ENCODE measurements at places on chromosomes 4 and X.

- peak; percentile 31 for DNase-seq
These were observed 44.3 kb downstream of the NYX start for GRCh38 chrX:41491267-41492004.

GRCh38 chr4:85607624-85608023 is 132.7 kb downstream of the ARHGAP24 start:
- no peak for DNase-seq

DNA sequence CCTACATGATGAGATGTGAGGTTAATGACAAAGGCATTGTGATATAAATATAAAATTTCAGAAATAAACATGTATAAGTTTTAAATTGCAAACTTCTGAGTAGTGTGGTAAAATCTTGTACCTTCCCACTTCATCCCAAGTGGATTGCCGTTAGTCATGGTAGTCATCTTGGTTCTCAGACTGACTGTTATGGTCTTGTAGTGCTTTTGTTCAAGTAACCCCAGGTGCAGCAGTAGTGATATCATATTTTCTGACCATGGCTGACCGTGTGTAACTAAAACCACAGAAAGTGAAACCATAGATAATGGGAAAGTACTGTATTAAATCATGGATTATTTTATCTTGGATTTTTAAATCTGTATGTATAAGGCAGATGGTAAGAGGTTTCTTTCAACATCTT is 74.8 kb upstream of the SLIT2 start:
- DNase-seq: no peak

GRCh38 chrX:46575991-46576392 is 2.4 kb downstream of the CHST7 start:
- DNase-seq: no peak

GRCh38 chr4:76997532-76997931 is 48.0 kb downstream of the SEPTIN11 start:
- no peak for DNase-seq

DNA sequence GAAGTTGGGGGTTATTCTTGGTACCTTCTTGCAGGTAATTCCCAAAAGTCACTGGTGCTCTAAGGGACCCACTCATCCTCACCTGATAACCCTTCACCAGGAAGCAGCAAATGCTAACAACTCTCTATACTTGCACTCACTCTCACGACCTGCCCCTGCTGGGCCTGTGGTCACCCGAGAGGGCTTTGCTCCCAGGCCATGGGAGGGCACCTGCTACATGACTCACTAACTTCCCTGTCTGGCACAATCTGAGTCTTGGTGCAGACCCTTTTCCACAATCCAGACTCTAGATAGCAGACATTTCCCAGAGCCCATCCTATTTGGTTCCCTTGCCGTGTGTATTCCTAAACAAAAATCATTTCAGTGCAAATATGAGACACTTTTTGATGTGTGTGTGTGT is 403.8 kb upstream of the FAT1 start:
- DNase-seq: no peak

GRCh38 chrX:16528620-16529019 is 121.3 kb upstream of the S100G start:
- DNase-seq: no peak

GRCh38 chr4:8908206-8908893 is 36.7 kb upstream of the HMX1 start:
- DNase-seq: no peak

DNA sequence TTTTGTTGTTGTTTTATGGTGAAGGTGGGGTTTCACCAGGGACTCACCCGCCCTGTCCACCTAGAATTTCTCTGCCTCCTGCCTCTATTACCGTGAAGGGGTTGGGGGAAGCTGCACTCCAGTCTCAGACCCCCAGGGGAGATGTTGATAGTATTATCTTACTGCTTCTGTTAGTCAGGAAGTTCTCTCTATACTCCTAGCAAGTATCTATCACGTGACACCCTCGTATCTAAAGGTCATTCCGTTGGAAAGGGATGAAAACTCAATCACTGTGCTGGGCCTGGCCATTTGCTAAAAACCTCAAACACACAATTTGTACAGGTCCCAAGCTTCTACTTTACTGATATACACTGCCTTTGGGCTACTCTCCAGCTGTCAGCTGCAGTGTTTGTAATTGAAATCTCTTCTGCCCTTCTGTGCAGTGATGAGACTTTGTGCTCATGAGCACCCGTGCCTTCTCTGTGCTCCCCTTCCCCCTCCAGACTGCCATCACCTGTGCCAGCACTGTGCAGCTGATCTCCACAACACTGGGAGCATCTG is 188.5 kb upstream of the ANXA3 start:
- no peak for DNase-seq

GRCh38 chrX:44871931-44872820 is 812 bp upstream of the KDM6A start:
- no peak for DNase-seq

DNA sequence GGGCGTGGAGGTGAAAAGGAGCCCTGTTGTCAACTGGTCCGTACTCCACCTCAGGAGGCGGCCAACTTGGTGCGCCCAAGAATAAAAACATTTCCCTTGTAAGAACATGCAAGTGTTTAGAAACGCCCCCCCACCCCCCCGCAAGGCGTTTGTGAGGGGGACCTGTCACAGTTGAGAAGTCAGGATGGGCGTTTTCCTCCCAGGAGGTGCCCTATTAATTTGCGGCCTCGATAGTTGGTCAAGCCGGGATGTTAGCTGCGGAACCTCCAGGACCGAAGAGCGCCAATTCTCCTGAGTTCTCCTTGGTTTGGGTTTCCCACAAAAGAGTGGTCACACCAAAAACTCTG is 651 bp upstream of the SAP30 start:
- DNase-seq: peak; percentile 67

- DNase-seq: no peak
These were observed 14.6 kb downstream of the SMIM31 start for GRCh38 chr4:164768516-164768915.

DNA sequence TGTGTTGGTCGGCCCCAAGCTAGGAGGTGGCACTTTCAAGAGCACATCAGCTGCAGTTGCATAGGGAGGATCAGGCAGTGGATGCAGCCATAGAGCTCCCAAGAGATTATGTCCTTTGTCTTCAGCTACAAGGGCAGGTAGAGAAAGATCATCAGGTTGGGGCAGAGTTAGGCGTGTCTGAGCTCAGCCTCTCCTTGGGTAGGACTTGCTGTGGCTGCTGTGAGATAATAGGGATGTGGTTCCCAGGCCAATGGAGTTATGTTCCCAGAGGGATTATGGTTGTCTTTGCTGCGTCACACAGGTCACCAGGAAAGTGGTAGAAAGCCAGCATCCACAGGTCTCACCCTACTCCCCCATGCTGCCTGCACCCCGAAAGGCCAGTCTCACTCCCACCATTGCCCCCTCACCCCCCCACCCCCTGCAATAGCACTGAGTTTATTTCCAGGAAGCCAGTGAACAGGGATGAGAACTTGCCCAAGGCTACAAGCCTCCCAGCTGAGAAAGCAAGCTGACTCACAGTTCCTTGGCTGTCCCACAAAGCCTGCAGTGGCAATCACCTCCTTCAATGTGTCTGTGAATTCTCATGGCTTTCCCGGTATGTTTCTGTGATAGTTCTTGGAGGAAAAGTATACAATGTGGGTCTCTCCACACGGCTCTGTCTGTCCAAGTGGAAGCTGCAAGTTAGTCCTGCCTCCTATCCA is 148.4 kb downstream of the STPG2 start:
- no peak for DNase-seq

GRCh38 chr4:20684852-20685763 is 15.2 kb upstream of the PACRGL start:
- DNase-seq: no peak

DNA sequence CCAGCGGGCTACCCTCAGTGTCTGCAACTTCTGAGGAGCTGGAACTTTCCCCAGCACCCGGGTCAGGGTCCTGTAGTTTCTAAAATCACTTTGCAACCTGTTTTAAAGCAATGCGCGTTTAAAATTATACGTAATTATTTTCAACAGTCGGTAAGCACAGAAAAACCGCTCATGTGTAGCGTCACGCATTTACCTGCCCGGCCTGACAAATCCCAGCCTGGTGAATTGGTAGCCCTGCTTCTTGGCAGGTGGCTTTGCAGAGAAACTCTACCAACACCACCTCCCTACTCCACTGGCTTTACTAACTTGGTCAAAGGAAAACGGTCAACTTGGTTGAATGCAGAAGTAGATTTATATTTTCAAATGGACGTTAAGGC is 640 bp downstream of the BANK1 start:
- DNase-seq: no peak

DNA sequence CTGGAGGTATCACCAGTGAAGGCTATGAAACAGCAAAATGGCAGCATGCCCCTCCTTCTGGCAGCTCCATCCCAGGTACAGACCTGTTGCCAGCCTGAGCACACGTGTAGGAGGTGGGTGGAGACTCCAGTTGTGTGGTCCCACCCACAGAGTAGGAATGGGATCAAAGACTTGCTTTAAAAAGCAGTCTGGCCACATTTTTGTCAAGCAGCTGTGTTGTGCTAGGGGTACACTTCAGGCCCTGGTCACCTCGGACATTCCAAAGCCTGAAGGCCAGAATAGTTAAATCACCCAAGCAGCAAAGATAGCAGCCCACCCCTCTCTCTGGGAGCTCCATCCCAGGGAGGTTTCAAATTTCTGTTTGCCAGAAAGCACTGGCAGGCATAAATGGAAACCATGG is 20.3 kb upstream of the AMBN start:
- DNase-seq: no peak

GRCh38 chrX:24169211-24169610 is 19.7 kb downstream of the ZFX start:
- DNase-seq: no peak

- no peak for DNase-seq
These were observed 16.5 kb downstream of the FGFRL1 start for GRCh38 chr4:1027915-1028238.

DNA sequence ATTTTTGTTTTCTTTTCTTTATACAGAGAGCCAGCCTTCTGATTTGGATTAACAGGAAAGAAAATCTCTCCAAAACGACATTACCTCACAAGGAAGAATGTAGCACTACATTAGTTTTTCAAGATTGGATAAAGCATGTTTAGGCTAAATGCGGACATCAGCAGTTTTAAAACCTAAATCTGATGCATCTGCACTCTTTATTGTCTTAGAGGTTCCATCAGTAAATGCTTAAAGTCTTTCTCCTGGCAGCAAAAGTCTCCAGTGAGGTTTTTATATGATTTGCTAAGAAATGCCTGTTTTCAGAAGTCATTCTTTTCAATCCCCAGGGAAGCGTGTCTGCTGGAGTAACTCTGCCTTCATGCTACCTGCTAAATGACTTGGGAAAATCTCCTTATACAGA is 912.9 kb upstream of the INTU start:
- DNase-seq: no peak

- no peak for DNase-seq
These were observed 2182.9 kb upstream of the TENM3 start for GRCh38 chr4:180060159-180060889.

- DNase-seq: no peak
These were observed 2.6 kb upstream of the PRPS1 start for GRCh38 chrX:107625739-107626138.

DNA sequence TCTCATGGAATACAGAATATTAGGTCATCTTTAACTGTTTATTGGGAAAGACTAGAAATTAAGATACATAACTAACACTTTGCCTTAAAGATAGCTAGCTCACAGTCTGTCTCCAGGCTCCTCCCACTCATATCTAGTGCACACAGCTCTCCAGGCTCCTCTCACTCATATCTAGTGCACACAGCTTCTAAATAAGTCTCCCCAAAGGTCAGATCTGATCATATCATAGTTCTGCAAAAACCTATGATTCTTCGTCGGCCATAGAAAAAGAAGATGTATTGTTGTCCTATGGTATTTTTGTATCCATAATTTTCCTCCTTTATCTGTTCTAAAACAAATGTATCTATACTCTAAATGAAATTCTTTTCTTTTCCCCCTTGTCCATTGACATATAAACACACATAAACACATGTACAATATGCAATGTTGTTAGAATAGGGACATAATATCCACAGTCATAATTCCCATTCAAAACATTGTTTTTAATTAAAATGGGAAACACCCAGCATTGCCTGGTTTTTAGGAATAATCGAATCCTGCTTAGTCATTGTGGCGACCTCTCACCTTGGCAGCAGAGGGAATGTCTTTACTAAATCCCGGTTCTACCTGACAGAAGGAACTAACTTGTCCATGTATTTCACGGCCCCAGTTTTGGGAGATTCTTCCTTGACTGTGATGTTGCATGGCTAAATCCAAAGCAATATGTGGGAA is 1282.0 kb downstream of the PCDH7 start:
- no peak for DNase-seq

DNA sequence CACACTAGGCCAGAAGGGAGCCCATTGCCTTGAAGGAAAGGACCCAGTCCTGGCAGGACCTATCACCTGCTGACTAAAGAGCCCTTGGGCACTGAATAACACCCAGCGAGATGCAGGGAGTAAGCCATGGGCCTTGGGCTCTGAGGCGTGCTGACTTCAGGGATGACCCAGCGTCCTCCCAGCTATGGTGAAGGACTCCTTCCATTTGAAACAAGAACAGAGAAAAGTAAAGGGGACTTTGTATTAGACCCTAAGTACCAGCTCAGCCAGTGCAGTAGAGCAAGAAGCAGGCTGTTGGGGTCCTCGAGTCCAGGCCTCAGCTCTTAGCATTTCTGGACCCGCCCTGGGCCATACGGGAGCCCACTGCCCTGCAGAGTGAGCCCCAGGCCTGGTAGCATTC is 5.1 kb downstream of the ETDA start:
- DNase-seq: no peak

- no peak for DNase-seq
These were observed 41.5 kb downstream of the SMARCA5 start for GRCh38 chr4:143554728-143555597.

GRCh38 chr4:55183926-55184599 is 58.7 kb upstream of the KDR start:
- DNase-seq: peak; percentile 81

DNA sequence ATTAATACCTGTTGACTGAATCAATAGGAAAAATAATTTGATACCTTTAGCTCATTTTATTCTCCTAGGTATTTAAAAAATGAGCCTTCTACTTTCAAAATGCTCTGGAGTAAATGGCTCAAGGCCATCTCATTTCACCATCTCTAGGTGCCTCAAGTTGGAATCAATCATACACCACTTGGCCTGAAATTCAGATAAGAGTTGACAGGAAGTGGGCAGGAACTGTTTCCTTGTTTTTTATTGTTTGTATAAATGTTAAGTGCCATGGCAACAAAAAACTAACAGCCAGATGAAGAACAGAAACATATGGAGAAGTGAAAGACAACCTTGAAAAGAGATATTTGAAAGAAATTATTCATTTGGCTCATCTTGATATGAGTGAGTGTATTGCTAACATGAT is 12.4 kb downstream of the LIMCH1 start:
- no peak for DNase-seq

Data from SW 1271 (cell line).